Activated naive CD8-positive, alpha-beta T cell treated with anti-CD3 and anti-CD28 coated beads, Interleukin-2, amount 50 U/mL, for 24 hours (primary cell): ENCODE measurements at places on chromosomes 13 and 19.
A peak's percentile ranks its signal among the peaks of the same experiment; 100 is the strongest.

DNA sequence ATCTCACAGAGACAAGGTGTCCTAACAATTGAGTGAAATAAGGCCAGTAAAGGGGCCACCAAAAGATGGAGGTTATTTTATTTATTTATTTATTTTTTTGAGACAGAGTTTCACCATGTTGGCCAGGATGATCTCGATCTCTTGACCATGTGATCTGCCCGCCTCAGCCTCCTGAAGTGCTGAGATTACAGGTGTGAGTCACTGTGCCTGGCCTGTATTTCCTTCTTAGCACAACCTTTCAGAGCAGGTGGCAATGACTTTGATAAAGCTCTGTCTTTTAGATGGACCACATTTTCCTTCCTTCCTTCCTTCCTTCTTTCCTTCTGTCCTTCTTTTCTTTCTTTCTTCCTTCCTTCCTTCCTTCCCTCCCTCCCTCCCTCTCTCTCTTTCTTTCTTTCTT lies 11.0 kb upstream of the DOCK6 start:
- H3K4me1 ChIP-seq, result no peaks in the 10 kb centered on the region
- DNase-seq, result no peak
- H3K36me3 ChIP-seq, result peaks cover 2% of the 10 kb centered on the region
- no peak overlapping the region for H3K4me3 ChIP-seq

DNA sequence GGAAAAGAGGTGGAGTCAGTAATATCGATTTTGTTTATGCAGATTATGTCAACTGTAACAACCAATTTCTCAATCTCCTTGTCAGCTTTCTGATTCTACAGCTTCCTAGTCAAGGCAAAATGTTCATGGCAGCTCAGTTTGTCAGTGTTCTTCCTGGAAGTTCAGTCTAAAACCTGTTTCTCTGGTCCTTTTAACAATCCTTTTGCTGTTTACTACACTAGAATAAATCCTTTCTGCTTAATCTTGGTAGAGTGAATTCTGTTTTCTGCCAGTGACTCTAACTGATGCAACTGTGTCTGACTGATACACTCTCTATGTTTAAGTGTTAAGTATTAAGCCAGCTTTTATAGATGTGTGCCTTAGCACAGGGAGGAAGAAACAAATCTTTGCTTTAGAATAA lies 516.9 kb upstream of the KLF12 start:
- no peak for DNase-seq
- H3K27me3 ChIP-seq, result peaks cover 2% of the 10 kb centered on the region
- H3K4me1 ChIP-seq, result no peaks in the 10 kb centered on the region
- no peak overlapping the region for H3K27ac ChIP-seq
- no peak overlapping the region for H3K4me3 ChIP-seq

GRCh38 chr13:27309967-27310598 lies 39.5 kb downstream of the RASL11A start:
- H3K4me1 ChIP-seq, result peaks cover 4% of the 10 kb centered on the region
- DNase-seq, result no peak
- no peak overlapping the region for H3K27ac ChIP-seq
- peaks cover 4% of the 10 kb centered on the region for H3K27me3 ChIP-seq
- no peak overlapping the region for H3K4me3 ChIP-seq

DNA sequence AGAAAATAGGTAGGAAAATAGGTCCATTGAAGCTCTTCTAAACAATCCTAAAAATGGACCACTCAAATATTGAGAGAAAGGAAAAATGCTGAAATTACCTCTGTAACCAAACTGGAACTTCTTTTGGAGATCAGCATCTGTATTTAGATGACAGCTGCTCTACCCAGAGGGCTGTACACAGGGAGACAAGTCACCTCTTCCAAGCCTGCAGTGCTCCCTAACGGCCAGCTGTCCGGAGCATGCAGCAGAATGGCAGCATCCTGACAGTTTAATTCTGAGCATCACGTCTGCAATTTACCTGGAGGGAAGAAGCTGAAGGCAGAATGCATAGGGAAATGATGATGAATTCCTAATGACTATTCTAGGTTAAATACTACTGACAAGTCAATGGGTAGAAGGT lies 62.8 kb upstream of the DIAPH3 start:
- no peak overlapping the region for H3K27ac ChIP-seq
- DNase-seq, result no peak
- no peaks in the 10 kb centered on the region for H3K4me1 ChIP-seq
- no peaks in the 10 kb centered on the region for H3K36me3 ChIP-seq
- H3K27me3 ChIP-seq, result peaks cover 5% of the 10 kb centered on the region

GRCh38 chr13:19605161-19605955 lies 28.1 kb upstream of the MPHOSPH8 start:
- peaks cover 26% of the 10 kb centered on the region for H3K27me3 ChIP-seq
- DNase-seq, result no peak
- no peak overlapping the region for H3K27ac ChIP-seq

GRCh38 chr13:112143753-112144615 lies 77.0 kb downstream of the SOX1 start:
- H3K4me3 ChIP-seq, result no peak overlapping the region
- H3K4me1 ChIP-seq, result no peaks in the 10 kb centered on the region
- DNase-seq, result no peak
- no peaks in the 10 kb centered on the region for H3K27me3 ChIP-seq
- no peaks in the 10 kb centered on the region for H3K36me3 ChIP-seq
- H3K27ac ChIP-seq, result no peak overlapping the region

- H3K27me3 ChIP-seq, result no peaks in the 10 kb centered on the region
- peaks cover 62% of the 10 kb centered on the region for H3K4me1 ChIP-seq
- no peak overlapping the region for H3K4me3 ChIP-seq
- H3K36me3 ChIP-seq, result peaks cover 21% of the 10 kb centered on the region
- H3K27ac ChIP-seq, result no peak overlapping the region
Measured at GRCh38 chr19:10335352-10335985, 2.1 kb upstream of the RAVER1 start.

DNA sequence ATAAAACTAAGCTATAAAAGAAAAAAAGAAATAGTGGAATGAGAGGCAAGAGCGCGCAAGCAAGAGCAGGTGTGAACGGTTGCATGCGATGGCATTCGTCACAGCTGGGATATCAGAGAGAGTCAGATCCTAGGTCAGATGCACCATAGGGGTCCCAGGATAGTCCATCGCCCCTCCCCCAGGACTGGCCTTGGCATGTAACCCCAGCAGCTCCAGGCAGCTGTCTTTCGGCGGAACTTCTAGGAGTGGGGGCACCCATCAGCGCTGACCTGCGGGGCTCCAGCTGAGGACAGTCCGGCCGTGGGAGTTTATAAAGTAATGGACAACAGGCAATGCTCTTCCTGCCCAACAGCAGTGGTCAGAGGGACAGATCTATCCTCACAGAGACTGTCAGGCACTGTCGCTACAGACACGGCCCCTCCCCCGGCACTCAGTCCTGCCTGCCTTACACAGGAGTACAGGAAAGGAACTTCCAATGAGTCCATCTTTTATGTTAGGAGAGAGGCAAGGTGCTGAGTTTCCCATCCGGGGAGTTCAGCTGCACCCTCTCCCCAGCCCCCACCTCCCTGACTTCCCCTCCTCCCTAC lies 1.4 kb downstream of the SIAH3 start:
- peak overlapping the region; percentile 81 for H3K4me3 ChIP-seq
- H3K4me1 ChIP-seq, result peaks cover 51% of the 10 kb centered on the region
- peaks cover 32% of the 10 kb centered on the region for H3K27me3 ChIP-seq
- no peak overlapping the region for H3K27ac ChIP-seq

- peaks cover 19% of the 10 kb centered on the region for H3K4me1 ChIP-seq
- H3K27me3 ChIP-seq, result no peaks in the 10 kb centered on the region
- DNase-seq, result no peak
Measured at GRCh38 chr19:39927524-39928356, 6.7 kb downstream of the FCGBP start.

DNA sequence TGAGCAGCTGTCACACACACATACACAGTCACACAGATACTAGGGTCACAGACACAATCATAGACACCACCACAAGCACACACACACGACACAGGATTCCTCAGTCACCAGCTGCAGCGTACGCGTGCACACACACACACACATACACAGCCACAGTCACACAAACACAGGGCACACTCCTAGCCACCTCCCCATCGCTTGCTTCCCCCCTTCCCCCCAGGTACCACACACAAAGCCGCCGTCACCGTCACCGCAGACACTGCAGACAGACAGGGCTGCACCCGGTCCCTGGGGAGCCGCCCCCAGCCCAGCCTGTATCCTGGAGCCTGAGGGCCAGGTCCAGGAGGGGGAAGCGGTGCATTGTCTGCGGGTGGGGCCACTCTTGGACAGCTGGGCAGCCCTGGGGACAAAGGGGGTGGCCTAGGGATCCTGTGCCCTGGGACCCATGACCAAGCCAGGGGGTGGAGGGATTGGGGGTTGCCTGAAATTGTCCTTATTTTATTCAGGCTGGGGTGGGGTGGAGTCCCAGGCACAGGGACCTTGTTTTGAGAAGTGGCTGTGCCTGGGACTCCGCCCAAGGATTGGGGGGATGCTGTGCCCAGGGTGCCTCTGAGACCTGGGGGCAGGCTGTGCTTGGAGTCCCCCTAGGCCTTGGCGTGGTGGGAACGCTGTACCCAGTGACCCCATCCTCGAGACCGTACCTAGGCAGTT lies 957 bp downstream of the NUMBL start:
- peaks cover 12% of the 10 kb centered on the region for H3K36me3 ChIP-seq
- peaks cover 9% of the 10 kb centered on the region for H3K4me1 ChIP-seq
- H3K4me3 ChIP-seq, result no peak overlapping the region

DNA sequence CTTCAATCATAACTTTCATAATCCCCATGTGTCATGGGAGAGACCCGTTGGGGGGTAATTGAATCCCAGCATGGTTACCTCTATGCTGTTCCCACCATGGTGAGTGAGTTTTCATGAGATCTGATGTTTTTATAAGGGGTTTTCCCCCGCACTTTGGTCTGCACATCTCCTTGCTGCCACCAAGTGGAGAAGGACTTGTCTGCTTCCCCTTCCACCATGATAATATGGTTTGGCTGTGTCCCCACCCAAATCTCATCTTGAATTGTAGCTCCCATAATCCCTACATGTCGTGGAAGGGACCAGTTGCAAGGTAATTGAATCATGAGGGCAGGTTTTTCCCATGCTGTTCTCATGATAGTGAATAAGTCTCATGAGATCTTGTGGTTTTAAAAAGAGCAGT lies 524.9 kb downstream of the SLITRK5 start:
- DNase-seq, result no peak
- no peaks in the 10 kb centered on the region for H3K27me3 ChIP-seq
- H3K4me1 ChIP-seq, result no peaks in the 10 kb centered on the region
- no peak overlapping the region for H3K4me3 ChIP-seq
- H3K36me3 ChIP-seq, result no peaks in the 10 kb centered on the region

- H3K27ac ChIP-seq, result no peak overlapping the region
- no peaks in the 10 kb centered on the region for H3K4me1 ChIP-seq
- H3K36me3 ChIP-seq, result no peaks in the 10 kb centered on the region
- H3K4me3 ChIP-seq, result no peak overlapping the region
- no peak for DNase-seq
- H3K27me3 ChIP-seq, result no peaks in the 10 kb centered on the region
Measured at GRCh38 chr13:71842003-71842402, 25.0 kb downstream of the DACH1 start.

DNA sequence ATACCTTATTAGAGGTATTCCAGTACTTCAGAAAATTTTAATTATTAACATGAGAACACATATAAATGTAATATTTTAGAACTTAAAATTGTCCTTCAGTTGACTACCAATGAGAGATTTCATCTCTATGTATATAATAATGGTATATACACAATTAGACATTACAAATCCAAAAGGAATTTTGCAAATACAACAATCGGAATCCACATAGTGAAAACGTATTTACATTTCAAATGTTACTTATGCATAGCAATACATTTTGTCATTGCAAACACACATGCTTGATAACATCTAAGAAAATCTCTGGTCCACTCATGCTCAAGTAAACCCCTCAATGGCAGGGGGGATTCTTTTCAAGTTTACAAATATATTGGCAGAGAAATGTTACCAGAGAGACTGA lies 2345.2 kb downstream of the PCDH9 start:
- H3K4me1 ChIP-seq, result no peaks in the 10 kb centered on the region
- no peak overlapping the region for H3K27ac ChIP-seq
- H3K4me3 ChIP-seq, result no peak overlapping the region
- no peak for DNase-seq

DNA sequence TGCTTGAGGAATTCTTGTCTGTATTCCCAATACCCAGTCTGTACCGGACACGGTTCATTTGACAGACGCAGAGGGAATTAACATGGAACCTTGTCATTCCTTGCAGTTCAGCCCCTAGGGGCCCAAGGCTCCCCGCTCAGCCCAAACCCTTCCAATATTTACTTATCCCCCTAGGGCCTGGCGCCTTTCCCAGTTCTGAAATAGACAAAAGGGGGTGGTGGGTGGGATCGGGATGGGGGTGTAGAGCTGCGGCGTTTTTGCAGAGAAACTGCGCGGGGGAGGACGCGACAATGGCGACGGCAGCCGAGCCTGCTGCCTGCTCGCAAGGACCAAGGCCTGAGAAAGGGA lies 583 bp downstream of the AKAP8L start:
- DNase-seq, result no peak
- H3K4me3 ChIP-seq, result peak overlapping the region; percentile 95
- peaks cover 26% of the 10 kb centered on the region for H3K36me3 ChIP-seq
- H3K4me1 ChIP-seq, result peaks cover 41% of the 10 kb centered on the region

GRCh38 chr19:7622933-7623685 lies 6.2 kb downstream of the XAB2 start:
- peaks cover 25% of the 10 kb centered on the region for H3K36me3 ChIP-seq
- no peaks in the 10 kb centered on the region for H3K27me3 ChIP-seq
- peak; percentile 24 for DNase-seq

DNA sequence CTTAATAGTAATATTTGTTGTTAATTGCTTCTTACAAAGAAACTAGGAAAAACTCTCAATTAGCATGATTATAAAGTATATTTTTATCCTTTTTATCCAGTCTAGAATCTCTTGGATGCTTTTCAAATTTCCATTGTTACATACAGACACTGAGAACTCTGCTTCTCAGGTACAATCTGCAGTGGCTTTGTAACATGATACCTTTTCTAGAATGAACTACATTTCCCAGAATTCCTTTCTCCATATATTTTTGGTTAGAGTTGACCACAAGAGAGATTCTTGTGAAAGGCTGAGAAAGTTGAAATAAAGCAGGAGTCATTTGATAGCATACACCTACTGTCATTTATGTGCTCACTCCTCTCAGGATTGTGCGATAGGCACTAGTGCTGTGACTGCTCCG lies 148.6 kb downstream of the SLITRK6 start:
- no peak overlapping the region for H3K4me3 ChIP-seq
- DNase-seq, result no peak
- H3K4me1 ChIP-seq, result no peaks in the 10 kb centered on the region
- H3K36me3 ChIP-seq, result no peaks in the 10 kb centered on the region
- H3K27me3 ChIP-seq, result no peaks in the 10 kb centered on the region
